Activated T-helper 1 cell treated with Interleukin-2 at 50 U/mL for 16 hours (primary cell): ENCODE measurements at places on chromosomes 3 and 15.

- DNase-seq: no peak
Observed at GRCh38 chr15:43771816-43772215, 5.0 kb downstream of the ELL3 start.

- no peak for DNase-seq
Observed at GRCh38 chr3:72848703-72849081, 447 bp upstream of the SHQ1 start.

- DNase-seq: no peak
Observed at GRCh38 chr3:156792945-156793344, 33.2 kb upstream of the LEKR1 start.

DNA sequence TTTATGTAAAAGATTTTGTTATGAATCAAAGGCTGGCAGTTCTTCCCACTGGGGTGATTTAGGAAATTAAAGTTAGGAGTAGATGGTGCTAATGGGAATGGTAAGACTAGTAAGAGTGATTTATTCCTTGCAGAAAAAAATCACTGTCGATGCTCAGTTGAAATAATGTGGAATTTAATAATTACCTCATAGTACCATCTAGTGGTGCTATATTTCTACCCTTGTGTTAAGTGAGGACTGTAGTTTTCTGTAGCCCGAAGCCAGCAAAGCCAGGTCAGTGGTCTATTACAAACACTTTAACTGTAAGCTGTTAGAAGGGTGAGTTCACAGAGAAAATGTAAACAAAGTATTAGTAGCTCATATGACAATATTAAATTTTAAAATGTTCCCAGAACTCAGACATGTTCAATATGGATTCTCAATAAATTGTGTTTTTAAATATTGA, 39.5 kb upstream of the GOLGA8J start:
- no peak for DNase-seq

DNA sequence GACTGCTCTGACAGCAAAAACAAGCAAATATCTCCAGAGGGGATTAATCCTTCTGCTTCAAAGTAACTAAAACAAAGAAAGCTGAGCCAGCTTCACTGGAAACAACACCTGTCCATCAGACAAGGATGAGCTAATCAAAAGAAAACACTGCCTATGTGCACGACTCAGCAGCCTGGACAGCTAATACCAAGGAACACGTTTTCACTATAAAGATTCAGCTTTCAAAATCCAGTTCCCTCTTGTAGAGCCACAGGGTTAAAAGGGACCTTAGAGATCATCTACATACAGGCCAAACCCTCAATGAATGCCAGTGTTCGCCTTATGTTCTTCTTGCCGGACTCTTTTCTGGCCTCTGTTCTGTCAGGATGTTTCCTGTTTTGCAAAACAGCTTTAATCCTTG, 6.9 kb downstream of the TUSC7 start:
- no peak for DNase-seq

DNA sequence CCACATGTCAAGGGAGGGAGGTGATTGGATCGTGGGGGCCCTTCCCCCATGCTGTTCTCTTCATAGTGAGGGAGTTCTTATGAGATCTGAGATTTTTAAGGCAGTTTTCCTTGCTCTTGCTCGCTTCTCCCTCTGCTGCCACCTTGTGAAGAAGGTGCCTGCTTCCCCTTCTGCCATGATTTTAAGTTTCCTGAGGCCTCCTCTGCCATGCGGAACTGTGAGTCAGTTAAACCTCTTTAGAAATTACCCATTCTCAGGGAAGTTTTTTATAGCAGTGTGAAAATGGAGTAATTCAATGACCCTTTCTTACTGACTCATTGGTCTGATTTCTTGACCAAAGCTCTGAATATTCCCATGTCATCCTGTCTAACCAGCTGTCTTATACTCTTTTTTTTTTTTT, 484.4 kb upstream of the TPRG1 start:
- no peak for DNase-seq

- no peak for DNase-seq
Observed at GRCh38 chr15:71601038-71601834, 209.1 kb upstream of the NR2E3 start.

DNA sequence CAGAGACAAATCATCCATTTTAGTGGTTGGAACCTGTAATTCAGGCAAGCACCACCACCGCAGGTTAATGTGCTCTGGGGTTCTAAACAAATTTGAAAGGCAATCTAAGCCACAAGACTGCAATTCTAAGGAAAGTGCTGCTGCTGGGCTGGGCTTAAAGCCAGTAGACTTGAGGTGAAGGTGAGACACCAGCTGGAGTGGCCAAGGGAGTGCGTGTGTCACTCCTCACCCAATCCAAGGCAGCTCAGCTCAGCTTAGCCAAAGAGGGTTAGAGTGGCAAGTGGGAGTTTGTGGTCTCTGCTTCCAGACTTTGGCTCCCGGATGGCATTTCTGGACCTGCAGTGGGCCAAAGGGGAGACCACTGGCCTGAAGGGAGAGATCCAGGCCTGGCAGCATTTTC, 1655.6 kb downstream of the SI start:
- no peak for DNase-seq

GRCh38 chr3:101814835-101815234, 34.5 kb upstream of the NFKBIZ start:
- DNase-seq: no peak

GRCh38 chr3:144553301-144553700, 581.7 kb downstream of the DIPK2A start:
- DNase-seq: no peak

- DNase-seq: no peak
Observed at GRCh38 chr3:112635674-112636073, 5.3 kb downstream of the CCDC80 start.

DNA sequence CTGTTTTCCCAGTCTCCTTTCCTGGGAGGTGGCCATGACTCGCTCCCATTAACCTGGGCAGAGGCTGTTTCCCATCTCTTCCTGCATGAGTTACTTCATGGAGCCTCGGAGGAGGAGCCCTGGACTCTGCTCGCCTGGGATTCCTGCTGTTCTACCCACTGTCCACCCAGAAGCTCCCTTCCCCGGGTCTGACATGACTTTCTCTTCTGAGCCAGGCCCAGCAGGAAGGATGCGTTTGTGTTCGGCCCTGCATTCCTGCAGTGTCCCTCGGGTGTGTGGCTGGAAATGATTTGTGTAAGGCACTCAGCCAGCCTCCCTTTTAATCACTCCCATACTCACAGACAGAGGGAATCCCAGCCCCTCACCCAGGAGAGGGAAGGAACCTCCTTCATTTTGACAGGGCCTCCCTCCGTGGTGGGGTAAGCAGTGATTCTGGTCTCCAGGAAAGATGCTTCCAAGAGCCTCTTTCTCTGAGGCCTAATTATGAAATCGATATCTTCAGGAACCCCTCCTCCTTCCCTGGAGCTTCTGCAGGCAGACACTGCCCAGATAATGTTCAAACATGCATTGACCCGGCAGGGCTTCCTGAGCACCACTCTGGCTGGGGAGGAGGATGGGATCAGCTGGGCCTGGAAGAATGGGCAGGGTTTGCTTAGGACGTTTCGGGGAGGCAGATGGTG, 41.6 kb upstream of the DLG1 start:
- no peak for DNase-seq

DNA sequence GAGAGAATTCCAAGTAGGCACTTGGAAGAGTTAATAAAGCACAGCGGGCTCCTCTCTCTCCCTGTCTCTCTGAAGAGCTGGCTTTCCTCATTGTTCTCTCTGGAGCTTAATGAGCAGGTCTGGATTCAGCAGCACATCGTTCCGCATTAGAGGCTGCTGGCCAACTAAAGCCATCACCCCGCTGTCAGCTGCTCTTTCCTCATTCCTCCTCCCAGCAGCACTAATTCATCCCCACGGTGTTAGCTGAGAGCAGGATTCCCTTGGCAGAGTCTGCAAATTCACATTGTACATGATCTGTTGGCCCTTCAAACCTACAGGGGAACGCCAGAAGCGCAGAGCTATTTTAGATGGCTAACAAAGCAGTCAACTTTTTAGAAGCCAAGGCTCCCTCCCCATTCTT, 44.2 kb downstream of the SGO1 start:
- DNase-seq: no peak

DNA sequence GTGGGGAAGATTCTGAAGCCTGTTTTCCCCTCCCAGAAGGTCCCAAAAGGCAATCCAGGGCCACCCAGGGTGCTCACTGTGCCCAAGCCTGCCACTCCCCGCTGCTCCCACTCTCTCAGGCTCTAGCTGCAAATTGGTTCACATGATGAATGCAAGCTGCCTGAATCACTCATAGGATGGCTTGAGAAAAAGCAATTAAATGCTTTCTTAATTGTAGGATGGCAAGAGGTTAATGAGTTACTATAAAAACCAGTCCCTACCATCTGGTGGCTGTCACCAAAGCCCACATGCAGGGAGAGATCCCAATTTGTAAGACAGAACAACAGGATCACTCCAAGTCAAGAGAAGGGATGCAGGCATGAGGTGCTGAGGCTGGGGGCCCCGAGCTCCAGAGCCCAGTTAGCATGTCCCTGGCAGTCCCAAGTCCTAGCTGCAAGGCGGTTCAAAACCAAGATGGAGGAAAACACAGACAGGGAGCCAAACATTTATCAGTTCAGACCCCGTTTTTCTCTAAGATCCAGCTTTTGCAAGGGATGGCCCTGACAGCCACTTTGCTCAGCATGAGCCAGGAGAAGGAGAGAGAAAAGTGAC, 207.1 kb downstream of the UACA start:
- DNase-seq: no peak

- DNase-seq: no peak
Observed at GRCh38 chr3:42518800-42519567, 16.5 kb downstream of the VIPR1 start.
